ENCODE measurements at places on chromosomes 1 and 21.

- no peak for DNase-seq
Measured at GRCh38 chr1:181077576-181078242, 10.8 kb upstream of the IER5 start.

DNA sequence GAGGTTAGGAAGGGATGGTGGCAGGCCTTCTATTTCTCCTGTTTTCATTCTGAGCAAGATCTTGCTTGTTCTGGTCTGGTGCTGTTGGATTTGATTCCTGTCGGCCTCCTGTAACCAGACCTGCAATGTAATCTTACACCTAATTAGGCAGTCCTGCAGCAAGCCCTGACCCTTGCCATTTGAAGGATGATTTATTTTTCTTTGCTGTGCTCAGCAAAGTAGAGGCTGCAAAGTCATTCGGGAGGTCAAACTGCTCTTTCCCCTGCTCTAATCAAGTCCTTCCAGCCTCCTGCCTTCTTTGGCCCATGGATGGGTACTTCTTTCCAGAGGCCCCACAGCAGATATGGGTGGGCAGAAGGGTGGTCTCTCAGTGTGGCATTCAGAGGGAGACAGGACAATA, 417.7 kb upstream of the USP24 start:
- no peak for DNase-seq

DNA sequence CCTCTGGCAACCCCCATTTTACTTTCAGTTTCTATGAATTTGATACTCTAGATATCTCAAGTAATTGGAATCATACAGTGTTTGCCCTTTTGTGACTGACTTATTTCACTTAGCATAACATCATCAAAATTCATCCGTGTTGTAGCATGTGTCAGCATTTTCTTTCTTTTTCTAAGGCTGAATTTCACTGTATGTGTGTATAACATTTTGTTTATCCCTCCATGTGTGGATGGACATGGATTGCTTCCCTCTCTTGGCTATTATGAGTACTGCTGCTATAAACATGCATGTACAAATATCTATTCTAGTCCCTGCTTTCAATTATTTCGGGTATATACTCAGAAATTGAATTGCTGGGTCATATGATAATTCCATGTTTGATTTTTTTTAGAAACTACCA, 97.3 kb downstream of the MAP3K21 start:
- peak; percentile 24 for DNase-seq

- DNase-seq: peak; percentile 91
Measured at GRCh38 chr1:23691499-23692307, at the start of gene RPL11. TSS of gene RPL11 (plus strand) at chr1:23691806. CDS start at chr1:23691824, 18 bp downstream.

DNA sequence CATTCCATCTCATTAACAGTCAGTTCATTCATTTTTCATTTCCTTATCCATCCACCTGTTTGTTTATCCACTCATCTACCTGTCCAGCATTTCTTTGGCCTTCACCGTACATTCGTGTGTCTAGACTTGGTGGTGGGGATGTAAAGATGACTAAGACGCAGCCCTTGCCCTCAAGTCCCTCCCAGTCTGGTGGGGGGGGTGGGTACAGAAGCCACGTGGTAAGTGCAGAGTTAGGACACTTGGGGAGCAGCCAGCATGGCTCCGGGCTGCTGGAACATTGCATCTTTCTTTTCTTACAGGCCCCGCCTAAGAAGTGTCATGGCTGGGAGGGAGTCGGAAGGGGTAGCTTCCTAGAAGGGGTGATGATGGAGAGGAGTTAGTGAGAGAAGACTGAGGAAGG, 17.2 kb downstream of the KIF26B start:
- no peak for DNase-seq

DNA sequence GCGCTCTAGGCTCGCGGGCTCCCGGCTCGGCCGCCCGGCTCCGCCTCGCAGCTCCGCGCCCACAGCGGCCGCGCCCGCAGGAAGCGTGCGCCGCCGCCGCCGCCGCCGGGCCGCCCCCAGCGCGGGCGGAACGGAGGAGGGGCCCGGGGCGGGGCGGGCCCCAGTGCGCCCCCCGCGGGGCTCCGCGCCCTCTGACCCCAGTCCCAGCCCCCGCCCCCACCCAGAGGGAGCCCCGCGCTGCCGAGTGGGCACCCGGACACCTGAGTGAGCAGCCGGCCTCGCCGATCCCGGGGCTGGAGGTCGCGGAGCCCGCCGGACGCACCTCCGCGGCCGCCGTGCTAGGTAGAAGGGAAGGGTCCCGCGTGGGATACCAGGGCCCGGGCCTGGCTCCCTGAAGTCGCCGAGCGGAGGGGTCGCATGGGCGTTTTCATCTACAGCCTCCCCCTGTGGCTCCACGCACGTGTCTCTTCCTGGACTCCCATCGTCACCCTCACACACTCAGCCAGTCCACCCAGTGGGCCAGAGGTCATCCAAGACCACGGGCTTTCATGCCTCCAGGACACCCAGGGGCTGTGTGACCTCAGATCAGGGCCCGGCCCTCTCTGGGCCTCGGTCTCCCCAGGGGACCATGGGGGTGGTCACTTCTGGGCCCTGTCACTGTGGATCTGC, at the start of gene SDC3:
SDC3 (minus strand) TSS at position 63 of the 669 bp plus-strand sequence. CDS start 172 bp downstream, outside the sequence.
- DNase-seq: no peak

GRCh38 chr1:216222288-216222687, 201.0 kb downstream of the USH2A start:
- DNase-seq: no peak

DNA sequence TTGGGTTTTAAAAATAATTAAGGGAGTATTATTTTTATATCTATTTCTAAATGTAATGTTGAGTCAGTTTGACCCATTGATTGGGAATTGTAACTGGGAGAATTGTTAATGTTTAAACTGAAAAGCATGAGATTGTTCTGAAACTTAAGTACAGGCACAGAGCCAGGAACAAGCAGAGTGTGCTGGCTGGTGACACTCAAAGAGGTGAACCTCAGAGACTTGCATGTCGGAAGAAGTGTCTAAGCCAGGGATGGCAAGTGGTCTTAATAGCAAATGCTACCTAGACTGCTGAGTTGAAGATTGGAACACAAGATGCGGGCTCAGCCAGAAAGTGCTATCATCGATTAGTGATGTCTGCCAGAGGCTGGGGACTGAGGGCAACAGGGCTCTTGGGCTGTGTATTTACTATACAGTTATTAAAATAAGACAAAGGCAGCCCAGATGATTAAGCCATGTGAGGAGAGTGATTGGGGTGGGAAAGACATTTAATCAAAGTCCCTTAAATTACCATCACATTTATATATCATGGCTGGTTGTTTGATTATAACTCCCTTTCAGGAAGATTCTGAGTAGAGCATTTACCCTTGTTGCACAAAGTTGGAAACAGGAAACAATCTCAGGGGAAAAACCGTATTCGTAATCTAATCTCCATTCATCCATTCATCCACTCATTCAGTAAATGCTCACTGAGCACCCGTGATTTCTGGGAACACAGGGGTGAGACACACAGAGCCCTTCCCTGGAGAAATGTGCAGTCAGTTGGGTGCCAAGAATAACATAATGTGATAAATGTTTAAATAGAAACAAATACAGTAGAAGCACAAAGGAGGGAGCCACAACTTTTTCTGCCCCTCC, 42.8 kb downstream of the C8A start:
- DNase-seq: no peak

- DNase-seq: no peak
Measured at GRCh38 chr1:7527733-7528045, 243.4 kb upstream of the VAMP3 start.

DNA sequence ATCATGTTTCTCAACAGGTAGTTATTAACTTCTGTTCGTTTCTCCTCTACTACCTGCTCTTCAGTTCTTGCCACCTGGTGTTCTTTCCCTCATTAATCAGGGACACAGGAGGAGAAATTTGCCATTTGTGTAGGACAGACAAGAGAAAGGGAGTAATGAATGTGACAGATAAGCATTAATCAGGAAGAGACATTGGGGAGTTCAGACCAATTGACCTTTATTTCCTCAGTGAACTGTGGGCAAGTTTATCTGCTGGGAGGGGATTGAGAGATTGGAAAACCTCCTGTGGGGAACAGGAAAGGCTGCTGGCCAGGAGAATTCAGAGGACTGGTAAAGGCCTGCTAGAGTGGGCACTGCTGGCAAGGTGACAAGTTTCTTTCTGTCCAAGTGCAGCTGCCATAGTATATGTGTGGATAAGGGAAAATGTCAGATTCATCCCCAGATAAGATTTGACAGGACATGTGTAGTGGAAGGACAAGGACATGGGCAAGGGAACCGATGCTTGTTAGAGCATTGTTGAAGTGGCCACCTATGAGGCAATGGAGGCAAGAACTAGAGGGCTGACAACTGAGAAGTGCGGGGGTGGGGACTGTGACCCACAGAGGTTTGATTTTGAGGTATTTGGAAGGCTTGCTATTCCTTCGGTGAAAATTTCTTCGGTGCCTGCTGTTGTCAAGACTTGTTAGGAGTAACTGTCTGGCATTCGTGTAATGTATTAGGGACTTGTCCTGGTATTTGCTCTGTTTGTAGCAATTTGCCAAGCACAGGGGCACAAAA, 12.6 kb downstream of the SZT2 start:
- no peak for DNase-seq

GRCh38 chr21:46035809-46036695, 54.5 kb downstream of the COL6A1 start:
- no peak for DNase-seq

GRCh38 chr1:172270605-172271004, 149.9 kb upstream of the C1orf105 start:
- no peak for DNase-seq

DNA sequence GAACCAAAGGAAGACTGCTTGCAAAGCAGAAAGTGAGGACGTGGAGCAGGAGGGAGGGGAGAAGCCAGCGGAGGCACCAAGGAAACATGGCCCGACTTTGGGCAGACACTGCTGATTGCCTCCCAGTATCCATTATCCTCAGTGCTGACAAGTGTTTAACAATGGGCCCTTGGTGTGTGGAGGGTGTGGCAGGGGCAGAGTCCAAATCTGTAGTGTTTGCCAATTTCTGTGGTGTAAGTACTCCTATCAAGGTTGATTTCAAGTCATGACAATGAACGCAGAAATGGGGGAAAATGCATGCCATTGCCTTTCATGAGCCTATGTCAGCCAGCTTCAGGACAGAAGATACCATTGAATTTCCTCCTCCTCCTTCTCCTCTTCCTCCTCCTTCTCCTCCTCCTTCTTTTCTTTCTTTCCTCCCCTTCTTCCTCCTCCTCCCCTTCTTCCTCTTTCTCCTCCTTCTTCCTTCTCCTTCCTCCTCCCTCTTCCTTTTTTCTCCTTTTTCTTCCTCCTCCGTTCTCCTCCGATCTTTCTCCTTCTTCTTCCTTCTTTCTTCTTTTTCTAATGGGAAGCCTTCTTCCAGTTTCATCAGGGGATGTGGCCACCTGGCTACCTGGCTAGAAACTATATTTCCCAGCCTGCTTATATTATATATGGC, 10.3 kb upstream of the PHC2 start:
- no peak for DNase-seq

- DNase-seq: peak; percentile 59
Measured at GRCh38 chr1:117284399-117285215, 73.9 kb upstream of the VTCN1 start.

- no peak for DNase-seq
Measured at GRCh38 chr1:183198463-183198862, 12.4 kb downstream of the LAMC2 start.

DNA sequence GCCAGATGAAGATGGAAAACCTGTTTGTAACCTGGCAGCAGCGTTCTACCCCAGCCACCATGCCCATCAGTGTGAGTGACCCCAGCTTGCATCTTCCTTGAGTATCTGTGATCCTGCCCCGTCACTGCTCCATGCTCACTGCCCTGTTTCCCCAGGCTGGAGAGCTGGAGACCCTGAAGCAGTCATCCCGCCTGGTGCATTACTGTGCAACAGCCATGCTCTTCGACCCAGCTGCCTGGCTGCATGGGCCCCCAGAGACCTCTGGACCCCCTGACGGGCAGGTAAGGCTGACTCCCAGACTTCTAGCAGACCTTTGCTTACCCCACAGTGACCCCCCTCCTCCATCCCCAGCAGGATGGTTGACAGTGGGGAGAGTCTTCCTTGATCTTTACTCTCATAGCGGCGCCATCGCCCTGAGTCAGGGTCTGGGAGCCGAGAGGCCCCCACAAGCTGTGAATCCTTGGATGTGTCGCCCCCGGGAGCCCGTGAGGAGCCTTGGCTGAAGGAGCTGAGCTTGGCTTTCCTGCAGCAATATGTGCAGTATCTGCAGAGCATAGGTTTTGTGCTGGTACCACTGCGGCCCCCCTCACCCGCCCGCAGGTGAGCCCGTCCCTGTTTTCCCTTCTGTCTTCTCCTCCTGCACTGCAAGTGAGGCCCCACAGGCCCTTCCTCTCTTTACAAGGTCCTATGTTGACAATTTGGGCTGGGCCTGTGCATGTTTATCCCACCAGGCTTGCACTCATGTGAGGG, 10.4 kb downstream of the HYI start:
- no peak for DNase-seq

DNA sequence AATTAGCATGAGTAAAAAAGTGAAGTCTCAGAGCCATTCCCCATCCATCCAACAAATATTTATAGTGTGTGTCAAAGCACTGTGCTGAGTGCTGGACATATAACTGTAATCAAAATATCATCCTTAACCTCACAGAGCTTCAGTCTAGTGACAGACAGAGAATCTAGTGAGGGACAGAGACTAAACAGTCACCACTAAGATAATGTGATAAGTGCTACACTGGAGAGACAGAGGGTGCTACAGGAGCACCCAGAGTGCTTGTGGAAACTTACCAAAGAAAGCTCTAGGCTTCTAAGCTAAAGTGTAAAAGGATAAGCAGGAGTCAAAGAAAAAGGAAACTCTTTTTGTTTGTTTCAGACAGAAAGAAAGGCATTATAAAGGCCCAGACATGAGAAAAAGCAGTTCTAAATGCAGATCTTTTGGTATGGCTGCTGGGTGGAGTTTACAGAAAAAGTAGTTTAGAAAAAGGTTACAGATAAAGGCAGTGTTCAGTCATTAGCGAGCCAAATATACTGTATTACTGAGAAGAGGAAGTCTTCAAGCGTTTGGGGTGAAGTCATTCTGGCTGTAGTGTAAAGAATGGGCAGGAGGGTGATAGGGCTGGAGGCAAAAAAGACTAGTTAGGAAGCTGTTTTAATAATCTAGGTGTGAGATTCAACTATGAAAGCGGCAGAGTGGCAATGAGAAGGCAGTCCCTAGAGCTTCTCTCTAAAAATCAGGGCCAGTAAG, 83.8 kb downstream of the SCMH1 start:
- no peak for DNase-seq

DNA sequence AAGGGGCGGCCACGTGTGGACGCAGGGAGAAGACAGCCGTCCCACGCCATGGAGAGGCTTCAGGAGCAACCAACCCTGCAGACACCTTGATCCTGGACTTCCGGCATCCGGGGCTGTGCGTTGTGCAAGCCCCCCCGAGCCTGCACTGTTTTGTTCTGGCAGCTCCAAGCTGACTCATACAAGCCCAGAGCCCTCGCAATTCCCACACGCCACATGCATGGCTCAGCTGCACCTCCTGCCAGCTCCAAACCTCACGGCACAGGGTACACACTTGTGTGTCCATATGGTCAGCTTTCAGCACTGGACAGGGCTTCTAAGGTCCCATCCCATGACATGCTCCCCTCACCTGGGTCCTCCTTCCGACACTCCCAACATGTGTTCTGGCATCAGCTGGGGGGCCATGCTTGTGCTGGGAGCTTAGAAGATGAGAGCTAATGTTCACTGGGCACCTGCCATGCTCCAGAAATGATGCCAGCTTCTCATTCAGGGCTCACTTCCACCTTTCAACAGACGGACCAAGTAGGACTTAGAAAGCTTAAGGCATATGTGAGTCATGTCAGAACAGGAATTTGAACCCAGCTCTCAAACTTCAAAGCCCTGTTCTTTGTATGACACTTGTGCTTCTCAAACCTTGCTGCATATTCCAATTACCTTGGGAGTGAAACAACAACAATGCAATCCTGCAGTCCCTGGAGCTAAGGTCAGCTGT, 137.3 kb downstream of the PGBD5 start:
- DNase-seq: no peak

- no peak for DNase-seq
Measured at GRCh38 chr21:35027563-35028450, 21.3 kb downstream of the RUNX1 start.
